ENCODE measurements at places on chromosomes 11 and 22. TPM values are rescaled to one million over a fixed set of nuclear protein-coding genes. Genes with fewer than 3 reads are reported as not detected.

The GRK3 gene
- total RNA-seq: 9.6 TPM

DNA sequence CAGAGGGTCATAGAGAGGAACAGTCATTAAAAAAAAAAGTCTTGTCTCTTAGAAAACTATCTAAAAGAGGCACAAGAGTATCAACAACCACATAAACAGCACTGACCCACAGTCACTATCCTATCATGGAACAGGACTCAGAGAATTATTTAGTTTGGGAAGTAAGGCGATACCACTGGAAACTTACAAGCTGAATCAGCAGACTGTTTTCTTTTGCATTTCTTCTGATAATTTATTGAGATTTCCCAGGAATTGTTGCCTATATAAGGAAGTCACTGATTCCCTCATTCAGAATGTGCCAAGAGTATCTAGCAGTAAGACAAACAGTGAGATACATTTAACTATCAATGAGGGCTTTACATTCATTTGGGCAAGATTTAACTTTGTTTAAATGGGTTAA lies 304.1 kb downstream of the GUCY1A2 start:
- no peak for DNase-seq

GRCh38 chr11:124882339-124883071 lies 15.2 kb downstream of the ROBO4 start:
- no peak for DNase-seq

DNA sequence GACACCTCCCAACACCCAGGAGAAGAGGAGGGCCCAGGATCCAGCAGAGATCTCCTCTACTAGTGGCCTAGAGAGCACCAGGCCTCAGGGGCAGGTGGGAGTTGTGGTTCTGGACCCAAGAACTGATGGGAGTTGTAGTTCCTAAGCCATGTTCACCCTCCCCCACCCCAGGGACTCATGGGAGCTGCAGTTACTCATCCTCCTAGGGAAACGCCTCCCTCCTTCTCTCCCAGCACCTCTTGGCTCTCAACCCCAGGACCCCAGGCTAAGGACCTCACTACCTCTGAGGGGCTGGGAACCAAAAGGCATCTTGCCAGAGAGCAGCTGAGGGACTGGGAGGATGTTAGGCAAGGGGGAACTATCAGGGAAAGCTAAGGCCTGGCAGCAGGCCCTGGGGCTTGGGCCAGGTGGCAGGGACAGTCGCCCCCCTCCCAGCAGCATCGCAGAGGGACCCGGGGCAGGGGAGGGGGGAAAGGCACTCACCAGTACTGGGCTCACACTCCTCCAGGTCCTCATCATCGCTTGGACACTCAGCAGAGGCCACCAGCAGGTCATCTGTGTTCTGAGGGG lies 28.9 kb downstream of the SLC22A12 start:
- peak; percentile 86 for DNase-seq

- DNase-seq: peak; percentile 94
These were observed 7.5 kb downstream of the FREY1 start for GRCh38 chr11:45899448-45900174.
